DMS79 treated with DMSO at 0.1 percent for 48 hours (cell line): ENCODE measurements at places on chromosomes 13 and 19.
A peak's percentile ranks its signal among the peaks of the same experiment; 100 is the strongest.

DNA sequence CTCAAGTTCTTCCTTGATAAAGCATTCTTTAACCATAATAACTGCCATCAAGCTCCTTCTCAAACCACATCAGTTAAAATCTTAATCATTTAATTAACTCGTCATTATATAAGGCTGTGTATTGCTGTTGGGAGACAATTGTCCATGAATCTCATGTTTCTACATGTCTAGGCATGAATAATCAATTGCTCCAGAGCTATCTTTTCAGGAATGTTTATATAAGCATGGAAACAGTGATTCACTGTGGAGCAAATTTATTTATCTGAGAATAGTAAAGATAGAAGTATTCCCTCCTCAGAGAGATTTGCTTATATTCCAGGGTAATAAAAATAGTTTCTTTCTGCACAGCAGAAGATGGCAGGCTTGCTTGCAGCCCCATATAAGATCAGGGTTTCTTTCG lies 71.1 kb downstream of the CBY2 start:
- no peak for DNase-seq

DNA sequence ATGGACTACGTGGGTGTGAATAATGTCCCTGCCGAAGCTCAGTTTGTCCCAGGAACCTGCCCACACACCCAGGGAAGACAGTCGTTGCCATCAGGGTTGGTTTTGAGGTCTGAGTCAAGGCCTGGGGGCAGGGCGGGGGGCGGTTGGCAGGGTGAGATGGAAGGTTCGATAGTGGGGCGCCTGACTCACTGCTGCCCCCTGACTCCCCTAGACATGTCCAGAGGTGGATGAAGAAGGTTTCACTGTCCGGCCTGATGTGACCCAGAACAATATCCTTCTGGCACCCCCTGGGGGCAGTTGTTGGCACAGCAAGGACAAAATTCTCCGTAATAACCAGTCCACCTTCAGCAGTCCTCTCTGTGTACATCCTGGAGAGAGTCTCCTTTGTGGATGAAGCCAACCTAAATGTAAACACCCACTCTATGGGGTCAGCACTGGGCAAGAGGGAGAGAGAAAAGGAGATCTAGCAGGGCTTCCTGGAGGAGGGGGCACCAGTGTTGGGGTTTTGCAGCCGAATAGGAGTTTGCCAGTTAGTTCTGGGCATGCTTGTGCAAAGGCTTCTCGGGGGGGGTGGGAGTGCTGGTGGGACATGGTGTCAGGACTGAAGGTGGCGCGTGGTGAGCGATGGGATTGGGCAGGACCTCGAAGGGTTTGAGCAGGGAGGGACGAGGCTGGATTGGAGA lies 19.6 kb upstream of the B3GNT3 start:
- DNase-seq = no peak

GRCh38 chr19:48745208-48745995 lies 1.3 kb downstream of the IZUMO1 start:
- DNase-seq = no peak

DNA sequence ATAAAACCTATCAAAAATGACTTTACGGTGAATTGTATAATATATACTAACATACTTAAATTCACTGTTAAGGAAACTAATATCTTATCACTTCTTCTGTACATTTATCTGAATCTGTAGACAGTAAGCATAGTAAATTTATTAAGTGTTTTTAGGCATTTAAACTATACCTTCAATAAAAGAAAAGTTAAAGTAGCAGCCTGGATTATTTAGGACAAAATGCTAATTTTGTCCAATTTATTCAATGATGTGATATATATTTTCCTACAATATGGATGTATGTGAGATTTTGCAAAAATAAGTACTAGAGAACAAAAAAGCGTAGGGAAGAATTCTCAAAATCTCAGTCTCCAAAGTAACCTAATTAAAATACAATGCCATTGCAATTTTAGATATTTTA lies 299.9 kb downstream of the GPC5 start:
- DNase-seq = no peak

- peak; percentile 22 for DNase-seq
Observed at GRCh38 chr19:40831502-40832430, 18.5 kb downstream of the CYP2A6 start.

GRCh38 chr13:24450530-24450929 lies 62.0 kb downstream of the PARP4 start:
- DNase-seq = no peak

DNA sequence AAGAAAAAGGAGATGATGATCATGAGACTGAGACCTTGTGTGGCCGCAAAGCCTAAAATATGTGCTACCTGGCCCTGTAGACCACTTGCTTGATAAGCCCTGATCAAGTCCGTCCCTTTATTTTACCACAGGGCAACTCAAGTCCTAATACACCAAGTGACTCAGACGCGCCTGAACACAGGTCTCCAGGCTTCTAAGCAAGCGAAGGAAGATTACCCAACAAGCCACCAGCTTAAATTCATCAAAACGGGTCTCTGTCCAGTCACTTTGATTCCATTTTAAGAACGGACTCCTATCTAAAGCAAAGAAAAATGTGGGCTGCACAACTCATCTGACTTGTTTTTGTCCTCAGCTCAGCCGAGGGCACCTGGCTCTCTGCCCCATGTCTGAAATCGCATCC lies 26.8 kb downstream of the SLC7A1 start:
- DNase-seq = no peak

- no peak for DNase-seq
Observed at GRCh38 chr13:99367106-99367616, 60.0 kb upstream of the GPR183 start.

DNA sequence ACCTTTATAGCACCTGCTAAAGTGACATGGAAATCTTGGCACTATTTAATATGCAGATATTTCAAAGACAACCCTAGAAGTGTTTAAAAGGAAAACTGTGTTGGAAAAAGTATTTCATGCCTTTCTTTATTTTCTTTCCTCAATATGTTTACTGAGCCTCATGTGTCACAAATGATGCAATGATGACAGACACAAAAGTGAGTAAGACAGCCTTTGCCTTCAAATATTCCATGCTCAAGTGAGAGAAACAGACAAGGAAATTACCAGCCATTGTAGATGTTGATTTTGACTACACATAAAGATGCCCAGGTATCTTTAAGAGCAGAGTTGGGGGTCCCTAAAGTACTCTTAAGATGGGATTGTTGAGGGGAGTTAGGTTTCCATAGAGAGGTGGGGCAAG lies 48.0 kb upstream of the TPP2 start:
- DNase-seq = no peak

DNA sequence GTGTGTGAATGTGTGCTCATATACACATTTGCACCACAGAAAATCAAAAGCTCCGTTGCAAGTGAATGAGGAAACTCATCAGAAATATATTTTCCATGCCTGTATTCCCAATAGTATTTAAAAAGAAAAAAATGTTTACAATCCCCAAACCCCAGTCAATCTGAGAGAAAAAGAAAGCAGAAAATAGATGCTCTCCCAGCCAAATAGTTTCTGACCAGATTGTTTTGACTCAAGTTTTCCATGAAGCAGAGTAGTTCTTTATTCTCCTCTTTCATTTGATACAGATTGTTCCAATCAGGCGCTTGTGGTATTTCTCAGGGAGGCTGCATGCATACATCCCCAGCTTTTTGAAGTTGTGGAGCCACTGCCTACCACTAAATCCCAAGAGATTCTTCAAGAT lies 110.6 kb downstream of the STARD13 start:
- DNase-seq = no peak

GRCh38 chr13:112119192-112120030 lies 52.5 kb downstream of the SOX1 start:
- DNase-seq = no peak

- DNase-seq = no peak
Observed at GRCh38 chr13:40591091-40591490, 75.3 kb downstream of the FOXO1 start.

DNA sequence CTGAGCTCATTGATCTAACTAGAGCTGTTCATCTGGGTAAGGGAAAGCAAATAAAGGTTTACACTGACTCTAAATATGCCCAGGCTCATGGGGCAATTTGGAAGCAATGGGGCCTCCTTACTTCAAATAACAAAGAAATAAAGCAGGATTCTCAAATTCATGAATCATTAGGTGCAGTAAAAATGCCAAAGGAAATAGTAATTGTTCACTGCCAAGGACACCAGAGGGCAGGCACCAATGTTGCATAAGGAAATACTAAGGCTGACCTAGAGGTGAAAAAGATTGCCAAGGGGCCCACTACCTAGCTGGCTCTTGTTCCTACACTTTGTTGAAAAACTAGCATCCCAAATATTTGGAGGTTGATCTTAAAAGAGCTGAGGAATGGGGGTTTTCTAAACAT lies 1686.7 kb upstream of the MIR17HG start:
- no peak for DNase-seq

- DNase-seq = no peak
Observed at GRCh38 chr13:23718996-23719395, 148.8 kb downstream of the TNFRSF19 start.

DNA sequence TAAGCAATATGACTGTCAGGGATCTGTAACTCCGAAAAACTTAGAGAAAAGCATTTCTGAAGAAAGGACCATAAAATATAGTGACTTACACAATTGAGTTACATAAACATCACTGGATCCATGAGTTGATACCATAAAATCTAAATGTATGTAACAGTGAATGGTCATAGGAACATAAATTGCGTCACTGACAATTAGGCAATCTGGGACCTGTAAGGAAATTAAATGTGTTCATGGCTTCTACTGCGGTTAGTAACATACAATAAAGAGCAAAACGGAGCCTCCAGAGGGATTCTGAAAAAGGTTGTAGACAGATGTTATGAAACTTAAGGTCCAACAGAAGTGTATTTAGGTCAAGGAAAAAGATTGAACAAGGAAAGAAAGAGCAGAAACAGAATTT lies 27.1 kb downstream of the POU4F1 start:
- DNase-seq = no peak

DNA sequence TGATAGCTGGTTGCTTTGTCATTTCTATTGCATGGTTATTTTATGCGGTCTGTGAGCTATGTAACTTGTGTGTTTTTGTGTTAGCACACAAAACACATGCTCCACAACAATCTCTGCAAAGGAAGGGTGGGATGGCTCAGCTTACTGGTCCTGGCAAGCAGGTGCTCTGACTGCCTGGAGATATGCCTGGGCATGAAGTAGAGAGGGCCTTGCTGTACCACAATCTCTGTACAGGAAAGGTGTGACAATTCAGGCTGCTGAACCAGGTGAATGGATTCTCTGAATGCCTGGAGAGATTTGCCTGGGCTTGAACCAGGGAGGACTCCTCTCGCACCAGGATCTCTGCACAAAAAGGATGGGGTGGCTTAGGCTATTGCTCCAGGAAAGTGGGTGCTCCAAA lies 69.5 kb downstream of the STOML3 start:
- DNase-seq = no peak
